RCC 7860 (cell line): ENCODE measurements at places on chromosomes 12 and 14.

DNA sequence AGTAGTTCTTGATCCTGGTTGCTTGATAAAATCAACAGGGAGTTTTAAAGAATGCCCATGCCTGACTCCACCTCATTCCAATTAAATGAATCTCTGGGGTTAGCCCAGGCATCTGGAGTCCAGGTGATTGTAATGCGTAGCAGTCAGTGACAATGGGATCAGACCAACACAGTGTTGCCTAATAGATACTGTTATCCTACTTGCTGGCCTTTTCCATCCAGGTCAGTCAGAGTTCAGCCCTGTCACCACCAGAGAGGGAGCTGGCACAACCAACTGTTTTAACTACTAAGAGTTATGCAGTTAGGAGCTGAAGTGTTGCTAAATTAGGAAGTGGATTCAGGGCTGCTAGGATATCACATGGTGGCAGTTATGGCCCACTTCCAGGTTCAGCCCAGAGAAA lies 107.1 kb downstream of the GPR135 start:
- DNase-seq: no peak

- DNase-seq: no peak
Measured at GRCh38 chr12:122523846-122524718, 2.7 kb downstream of the RSRC2 start.

DNA sequence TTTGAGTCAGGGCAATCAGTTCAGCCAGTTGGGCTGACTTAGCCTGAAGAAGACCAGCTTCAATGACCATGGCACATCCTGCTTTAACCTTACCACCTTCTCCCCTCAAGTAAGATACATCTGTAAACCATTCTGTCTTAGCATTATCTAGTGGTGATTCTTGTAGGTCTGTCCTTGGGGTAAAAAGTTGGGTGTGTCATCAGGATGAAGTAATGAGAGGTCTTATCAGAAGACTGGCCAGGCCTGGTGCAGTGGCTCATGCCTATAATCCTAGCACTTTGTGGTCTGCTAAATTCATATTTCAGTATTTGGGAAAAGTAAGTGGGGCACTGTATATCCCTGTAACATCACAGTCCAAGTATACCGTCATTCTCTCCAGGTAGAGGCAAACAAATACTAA lies 19.1 kb downstream of the SINHCAF start:
- no peak for DNase-seq

DNA sequence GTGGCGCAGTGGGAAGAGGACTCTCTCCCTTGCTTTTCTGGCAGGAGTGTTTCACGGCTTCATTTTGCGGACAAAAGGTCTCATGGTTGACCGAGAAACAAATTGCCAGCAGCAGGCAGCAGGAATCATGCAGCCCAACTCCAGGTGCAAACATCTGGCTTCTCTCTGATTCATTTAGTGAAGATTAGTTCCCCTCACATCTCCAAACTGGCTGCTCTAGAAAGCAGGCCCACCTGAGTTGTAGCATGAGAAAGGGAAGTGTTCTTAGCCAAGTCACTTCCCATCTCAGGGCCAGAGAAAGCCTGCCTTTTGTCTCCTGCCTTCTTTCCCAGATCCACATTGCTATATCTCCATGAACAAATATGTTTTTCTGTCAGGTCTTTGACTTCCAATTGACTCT lies 120.8 kb upstream of the CCDC196 start:
- no peak for DNase-seq

DNA sequence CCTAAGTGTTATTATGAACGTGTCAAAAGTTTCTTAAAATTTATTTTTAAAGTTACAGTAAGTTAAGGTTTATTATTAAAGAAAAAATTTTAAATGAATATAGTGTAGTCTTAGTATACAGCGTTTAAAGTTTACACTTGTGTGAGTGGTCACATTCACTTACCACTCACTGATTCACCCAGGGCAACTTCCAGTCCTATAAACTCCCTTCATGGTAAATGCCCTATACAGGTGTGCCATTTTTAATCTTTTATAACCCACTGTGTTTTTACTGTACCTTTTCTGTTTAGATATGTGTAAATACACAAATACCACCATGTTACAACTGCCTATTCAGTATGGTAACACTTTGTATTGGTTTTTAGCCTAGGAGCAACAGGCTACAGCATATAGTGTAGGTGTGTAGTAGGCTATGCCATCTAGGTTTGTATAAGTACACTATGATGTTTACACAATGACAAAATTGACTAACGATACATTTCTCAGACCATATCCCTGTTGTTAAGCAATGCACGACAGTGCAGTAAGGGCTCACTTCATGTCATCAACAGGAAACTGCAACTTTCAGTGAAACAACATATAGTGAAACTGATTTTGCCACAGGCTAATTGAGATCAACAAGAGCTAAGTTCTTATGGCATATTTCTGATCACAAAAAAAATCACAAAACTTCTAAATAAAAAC lies 112.0 kb upstream of the TMCC3 start:
- no peak for DNase-seq

DNA sequence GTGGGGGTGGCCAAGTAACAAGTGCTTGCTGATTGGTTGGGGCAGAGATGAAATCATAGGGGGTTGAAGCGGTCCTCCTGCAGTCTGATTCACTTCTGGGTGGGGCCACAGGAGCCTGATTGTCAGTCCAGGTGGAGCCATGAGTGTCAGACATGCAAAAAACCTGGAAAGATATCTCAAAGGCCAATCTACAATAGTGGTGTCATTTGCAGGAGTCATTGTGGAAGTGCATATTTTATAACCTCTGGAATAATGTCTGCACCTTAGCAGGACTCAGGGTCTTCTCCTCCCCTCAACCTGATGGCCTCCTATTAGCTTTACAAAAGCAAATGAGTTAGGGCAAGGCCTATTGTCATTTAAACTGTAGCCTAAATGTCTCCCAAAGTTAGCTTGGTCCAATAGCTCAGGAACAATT lies 241.4 kb downstream of the NUAK1 start:
- no peak for DNase-seq

- DNase-seq: no peak
Measured at GRCh38 chr12:118166946-118167345, 31.0 kb downstream of the PEBP1 start.

- DNase-seq: no peak
Measured at GRCh38 chr14:95452893-95453712, 63.3 kb downstream of the SYNE3 start.

- peak; percentile 5 for DNase-seq
Measured at GRCh38 chr14:22641846-22642245, 2.3 kb downstream of the OR6J1 start.

- no peak for DNase-seq
Measured at GRCh38 chr12:5260086-5260485, 171.8 kb upstream of the NTF3 start.

- DNase-seq: no peak
Measured at GRCh38 chr12:104520242-104520900, 63.6 kb downstream of the CHST11 start.

DNA sequence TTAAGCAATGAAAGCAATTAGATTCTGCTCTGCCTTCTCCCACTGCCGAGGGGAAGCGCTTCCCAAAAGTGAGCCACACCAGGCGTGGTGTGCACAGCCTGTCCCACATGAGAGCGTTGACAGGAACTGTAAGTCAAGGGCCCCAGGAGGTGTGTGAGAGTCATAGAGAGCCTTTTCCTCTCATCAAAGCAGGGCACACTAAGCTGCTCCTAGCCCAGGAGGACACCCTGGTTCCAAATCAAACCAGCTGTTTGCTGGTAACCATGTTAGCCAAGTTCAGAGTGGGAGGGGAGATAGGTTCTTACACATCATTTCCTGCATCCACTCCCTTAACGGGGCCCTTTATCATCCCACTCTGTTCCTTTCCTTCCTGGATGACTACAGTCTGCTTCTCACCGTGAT lies 98.3 kb downstream of the SPTSSA start:
- no peak for DNase-seq

- DNase-seq: peak; percentile 83
Measured at GRCh38 chr14:65791191-65791981, 378.9 kb downstream of the FUT8 start.

GRCh38 chr12:107655281-107656065 lies 30.1 kb upstream of the PWP1 start:
- DNase-seq: no peak

- DNase-seq: no peak
Measured at GRCh38 chr12:40832668-40833067, 140.4 kb downstream of the CNTN1 start.

DNA sequence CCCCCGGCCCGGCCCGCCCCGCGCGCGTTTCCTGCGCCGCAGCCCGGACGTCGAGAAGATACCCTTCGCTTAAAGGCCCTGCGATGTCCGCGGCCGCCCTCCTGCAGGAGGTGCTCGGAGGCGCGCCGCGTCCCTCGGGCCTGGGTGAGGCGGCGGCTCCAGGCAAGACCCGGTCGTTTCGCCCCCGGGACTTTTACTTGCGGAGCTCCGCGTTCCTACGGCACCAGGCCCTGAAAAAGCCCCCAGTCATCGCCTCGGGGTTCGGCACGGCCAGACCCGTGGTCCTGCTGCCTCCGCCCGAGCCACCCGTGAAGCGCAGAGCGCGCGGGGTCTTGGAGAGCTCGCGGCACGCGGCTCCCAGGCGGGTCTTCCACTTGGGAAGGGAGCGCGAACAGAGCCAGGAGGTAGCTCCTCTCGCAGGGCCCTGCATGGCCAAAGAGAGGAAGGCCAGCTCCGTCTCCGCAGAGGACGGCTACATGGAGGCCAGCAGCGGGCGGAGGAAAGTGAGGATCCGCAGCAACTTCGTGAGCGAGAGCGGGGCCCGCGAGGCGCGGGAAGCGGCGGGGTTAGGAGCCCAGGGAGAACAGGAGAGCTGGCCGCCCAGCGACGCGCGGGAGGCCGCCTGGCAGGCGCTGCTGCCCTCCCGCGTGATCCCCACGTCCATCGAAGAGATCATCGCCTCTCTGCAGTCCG lies 26.9 kb downstream of the TTC6 start:
- DNase-seq: no peak

DNA sequence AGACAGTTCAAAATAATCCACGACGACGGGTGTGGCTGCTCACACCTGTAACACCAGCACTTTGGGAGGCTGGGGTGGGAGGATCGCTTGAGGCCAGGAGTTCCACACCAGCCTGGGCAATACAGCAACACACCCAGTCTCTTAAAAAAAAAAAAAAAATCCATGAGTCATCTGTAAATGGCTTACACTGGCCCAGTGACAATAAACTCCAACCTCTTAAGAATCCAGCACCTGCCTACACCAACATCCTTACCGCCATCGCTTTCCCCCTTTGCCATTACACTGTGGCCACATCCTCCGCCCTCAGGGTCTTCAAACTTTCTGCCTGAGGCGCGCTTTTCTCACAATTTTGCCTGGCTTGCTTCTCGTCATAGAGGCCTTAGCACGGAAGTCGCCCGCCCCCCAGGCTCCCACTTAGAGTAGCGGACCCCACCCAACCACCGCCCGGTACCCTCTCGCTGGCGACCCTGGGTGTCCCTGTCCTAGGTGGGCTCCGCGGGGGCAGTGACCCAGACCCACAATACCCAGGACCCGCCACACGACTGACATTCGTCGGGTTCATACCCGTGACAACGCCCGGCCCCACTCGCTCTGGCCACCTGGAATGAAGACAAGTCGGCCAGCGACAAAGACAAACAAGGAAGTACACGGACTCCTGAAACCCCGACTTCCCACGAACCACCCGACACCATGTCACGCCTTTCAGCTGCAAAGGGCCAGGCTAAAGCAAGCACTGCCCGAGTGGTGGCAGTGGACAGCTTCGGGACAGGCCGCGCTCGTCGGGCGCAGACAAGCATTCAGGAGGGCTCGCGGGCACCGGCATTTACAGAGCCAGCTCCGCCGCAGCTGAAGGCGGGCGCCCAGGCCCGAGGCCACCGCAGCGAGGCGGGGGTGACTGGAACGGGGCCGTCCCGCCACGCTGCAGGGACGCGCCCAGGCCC lies 636 bp downstream of the GOLGA3 start:
- DNase-seq: peak; percentile 16

DNA sequence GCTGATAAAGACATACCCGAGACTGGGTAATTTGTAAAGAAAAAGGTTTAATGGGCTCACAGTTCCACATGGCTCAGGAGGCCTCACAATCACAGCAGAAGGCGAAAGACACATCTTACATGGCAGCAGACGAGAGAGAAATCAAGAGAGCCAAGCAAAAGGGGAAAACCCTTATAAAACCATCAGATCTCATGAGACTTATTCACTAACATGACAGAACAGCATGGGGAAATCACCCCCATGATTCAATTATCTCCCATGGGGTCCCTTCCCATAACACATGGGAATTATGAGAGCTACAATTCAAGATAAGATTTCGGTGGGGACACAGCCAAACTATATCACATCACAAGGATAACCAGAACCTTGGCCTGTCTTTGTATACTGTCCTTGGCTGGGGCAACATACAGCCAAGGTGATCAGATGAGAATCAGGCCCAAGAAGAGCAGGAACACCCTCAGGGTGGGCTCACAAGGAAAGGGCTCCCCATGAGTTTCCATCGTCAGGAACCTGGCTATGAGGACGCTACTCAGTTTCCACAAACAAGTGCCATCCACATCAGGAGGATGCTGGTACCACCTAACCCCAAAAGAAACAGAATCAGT lies 152.7 kb downstream of the FOXN3 start:
- no peak for DNase-seq

- no peak for DNase-seq
Measured at GRCh38 chr12:123024819-123025391, 44.4 kb downstream of the ARL6IP4 start.

- no peak for DNase-seq
Measured at GRCh38 chr14:69711881-69712560, 54.9 kb upstream of the SRSF5 start.

- no peak for DNase-seq
Measured at GRCh38 chr14:22252686-22253085, 336.3 kb downstream of the DAD1 start.

- peak; percentile 41 for DNase-seq
Measured at GRCh38 chr12:106739318-106739717, 35.2 kb upstream of the RIC8B start.

- no peak for DNase-seq
Measured at GRCh38 chr12:105935981-105936380, 202.8 kb downstream of the NUAK1 start.

DNA sequence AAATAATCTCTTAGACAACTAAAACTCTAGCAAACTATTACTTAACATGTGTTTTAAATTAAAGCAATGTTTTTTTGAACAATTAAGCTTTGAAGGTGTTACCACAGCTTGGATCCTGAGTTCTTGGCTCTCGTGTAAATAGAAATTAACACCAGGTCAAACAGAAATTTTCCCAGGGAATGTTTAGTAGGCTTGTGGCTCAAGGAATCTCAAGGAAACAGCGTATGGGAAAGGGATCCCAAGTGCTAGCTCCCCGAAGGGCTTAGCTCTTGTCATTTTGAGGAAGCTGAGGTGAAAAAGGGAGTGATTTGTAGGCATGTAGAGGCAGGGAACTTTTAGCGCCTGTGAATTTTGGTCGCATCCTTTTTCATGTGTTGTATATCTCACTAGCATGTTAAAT lies 11.4 kb downstream of the KNTC1 start:
- no peak for DNase-seq

GRCh38 chr12:58420503-58420902 lies 479.1 kb downstream of the ATP23 start:
- no peak for DNase-seq

- no peak for DNase-seq
Measured at GRCh38 chr14:52786887-52787286, 4.5 kb downstream of the GNPNAT1 start.
